ENCODE measurements at places on chromosomes 7 and 10.

DNA sequence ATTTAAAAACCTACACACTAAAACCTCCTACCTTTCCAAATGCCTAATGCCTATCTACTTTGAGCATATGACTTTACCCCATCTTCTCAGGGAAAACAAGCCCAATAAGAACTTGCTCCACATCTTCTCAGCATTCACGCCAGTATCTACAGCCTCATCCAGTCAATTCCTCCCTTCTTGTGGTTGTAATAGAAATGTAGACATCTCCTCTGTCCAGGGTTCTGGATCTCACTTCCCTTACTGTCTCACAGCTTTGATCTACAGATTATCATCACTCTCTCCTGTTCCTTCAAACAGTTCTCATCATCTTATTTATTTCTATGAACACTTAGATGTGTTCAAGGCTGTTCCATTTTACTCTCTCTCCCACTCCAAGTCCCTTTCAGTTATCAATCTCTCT is 70.4 kb upstream of the NOBOX start:
- no peak for DNase-seq

- no peak for DNase-seq
Measured at GRCh38 chr7:96479015-96479645, 157.2 kb upstream of the SLC25A13 start.

- no peak for DNase-seq
Measured at GRCh38 chr10:60384011-60384410, 5.7 kb downstream of the ANK3 start.

- DNase-seq: peak; percentile 88
Measured at GRCh38 chr7:1466524-1467271, 7.4 kb upstream of the MICALL2 start.

- no peak for DNase-seq
Measured at GRCh38 chr10:123864923-123865322, 26.7 kb downstream of the CPXM2 start.

- DNase-seq: no peak
Measured at GRCh38 chr7:11737723-11738122, 94.3 kb downstream of the THSD7A start.

- DNase-seq: no peak
Measured at GRCh38 chr10:86878983-86879713, 78.3 kb downstream of the MMRN2 start.

DNA sequence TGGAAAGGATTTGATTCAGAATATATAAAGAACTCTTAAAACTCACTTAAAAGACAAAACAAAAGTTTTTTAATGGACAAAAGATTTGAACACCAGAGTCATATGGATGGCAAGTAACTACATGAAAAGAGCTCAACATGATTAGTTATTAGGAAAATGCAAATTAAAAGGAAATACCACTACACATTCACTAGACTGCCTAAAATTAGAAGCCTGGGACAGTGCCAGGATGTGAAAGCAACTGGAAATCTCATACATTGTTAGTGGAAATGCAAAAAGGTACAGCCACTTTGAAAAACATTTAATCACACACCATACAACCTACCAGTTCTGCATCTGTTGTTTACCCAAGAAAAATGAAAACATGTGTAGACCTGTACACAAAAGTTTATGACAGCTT is 48.8 kb downstream of the RALA start:
- no peak for DNase-seq

DNA sequence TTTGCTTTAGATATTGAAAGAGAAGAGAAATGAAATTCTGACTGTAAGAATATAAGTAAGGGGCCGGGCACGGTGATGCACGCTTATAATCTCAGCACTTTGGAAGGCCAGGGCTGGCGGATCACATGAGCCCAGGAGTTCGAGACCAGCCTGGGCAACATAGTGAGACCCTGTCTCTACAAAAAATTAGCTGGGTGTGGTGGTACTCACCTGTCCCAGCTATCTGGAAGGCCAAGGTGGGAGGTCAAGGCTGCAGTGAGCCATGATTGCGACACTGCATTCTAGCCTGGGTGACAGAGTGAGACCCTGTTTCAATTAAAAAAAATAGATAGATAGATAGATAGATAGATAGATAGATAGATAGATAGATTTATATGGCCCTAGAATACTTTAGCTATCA is 82.3 kb downstream of the BTRC start:
- no peak for DNase-seq

DNA sequence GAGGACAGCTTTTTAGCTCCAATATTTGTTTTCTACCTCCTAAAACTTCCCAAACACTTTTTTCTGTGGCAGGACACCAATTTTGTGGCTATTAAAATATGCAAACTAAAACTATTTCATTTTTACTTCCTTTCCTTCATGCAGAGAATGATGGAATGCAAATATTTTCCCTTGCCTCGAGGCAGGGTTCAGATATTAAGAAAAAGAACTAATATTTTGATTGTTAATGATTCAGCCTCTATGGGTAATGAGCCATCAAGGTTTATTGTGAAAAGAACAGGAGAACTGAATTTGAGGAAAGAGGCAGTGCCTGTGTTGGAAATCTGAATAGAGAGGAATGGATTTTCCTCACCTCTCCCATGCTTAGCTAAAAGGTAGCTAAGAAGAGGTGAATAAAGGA is 43.1 kb upstream of the CASD1 start:
- DNase-seq: no peak

DNA sequence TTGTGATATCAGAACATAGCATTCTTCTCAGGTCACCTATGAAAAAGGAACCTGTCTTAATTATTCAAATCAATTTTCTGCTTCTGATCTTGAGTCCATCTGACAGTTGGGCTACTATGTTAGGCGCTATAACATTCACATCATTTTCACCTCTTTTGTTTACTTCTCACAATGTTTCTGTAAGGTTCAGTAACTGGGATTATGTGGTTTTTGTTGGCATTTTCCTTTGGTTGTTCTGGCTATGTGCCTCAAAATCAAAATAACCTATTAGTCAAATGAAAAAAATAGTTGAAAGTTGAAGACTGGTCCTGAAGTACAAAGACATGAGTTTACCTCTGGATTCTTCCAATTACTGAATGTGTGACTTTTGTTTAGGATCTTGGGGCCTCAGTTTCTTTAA is 221.3 kb upstream of the SMIM30 start:
- DNase-seq: no peak

All from spleen (tissue), 13 donors.